ENCODE measurements at places on chromosomes 5 and 9.

GRCh38 chr9:132125944-132126679, 35.7 kb upstream of the NTNG2 start:
- DNase-seq = no peak

DNA sequence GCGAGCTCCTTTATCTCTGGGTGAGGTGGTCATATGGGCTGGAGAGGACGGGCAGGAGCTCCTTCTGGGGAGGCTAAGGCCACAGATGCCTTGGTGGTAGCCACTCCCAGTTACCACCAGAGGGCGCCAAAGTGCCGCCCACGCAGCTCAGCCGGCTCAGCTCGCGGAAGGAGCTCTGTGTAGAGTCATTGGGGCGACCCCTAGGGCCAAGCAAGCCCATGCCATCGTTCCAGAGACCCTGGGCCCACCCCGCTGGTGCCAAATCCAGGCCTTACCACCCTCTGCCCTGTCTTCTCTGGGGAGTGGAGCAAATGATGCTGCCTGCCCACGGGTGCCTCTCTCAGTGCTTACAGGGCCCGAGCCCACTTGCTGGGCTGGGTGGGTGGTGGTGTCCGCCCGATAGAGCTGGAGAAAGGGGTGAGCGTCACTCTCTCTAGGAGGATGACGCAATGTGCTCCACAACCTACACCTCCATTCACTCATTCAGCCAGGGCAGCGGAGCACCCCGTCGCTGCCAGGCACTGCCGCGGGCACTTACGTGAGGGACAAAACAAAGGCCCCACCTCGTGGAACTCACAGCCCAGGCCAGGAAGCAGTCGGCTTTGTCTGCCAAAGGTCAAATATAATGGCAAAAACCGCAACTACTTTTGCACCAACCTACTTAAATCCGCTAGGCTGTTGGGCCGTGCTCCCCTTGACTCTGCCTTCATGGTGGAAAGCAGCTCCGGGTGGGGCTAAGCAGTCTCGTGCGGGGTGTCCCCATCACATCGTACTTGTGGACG, 13.8 kb downstream of the TSPAN17 start:
- no peak for DNase-seq

DNA sequence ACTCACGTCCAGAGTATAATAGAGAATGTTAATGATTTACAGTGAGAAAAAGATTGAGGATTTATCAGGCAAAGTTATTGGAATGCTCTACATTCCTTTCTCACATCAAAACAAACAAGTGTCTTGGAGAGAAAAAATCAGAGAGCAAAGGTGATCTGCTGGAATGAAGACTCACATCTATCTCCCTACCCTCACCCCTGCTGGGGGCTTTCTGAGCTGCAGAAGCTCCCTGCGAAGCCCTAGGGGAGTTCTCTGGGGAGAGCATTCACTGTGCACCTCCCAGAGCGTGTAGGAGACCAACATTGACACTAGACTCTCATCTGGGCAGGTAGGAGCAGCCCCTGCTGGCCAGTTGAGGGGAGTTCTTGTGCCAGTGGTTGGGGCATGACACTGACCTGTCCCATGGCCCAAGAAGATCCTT, 76.6 kb upstream of the ADAMTS16 start:
- no peak for DNase-seq

- DNase-seq = no peak
Observed at GRCh38 chr9:97759581-97760288, 62.6 kb upstream of the XPA start.

DNA sequence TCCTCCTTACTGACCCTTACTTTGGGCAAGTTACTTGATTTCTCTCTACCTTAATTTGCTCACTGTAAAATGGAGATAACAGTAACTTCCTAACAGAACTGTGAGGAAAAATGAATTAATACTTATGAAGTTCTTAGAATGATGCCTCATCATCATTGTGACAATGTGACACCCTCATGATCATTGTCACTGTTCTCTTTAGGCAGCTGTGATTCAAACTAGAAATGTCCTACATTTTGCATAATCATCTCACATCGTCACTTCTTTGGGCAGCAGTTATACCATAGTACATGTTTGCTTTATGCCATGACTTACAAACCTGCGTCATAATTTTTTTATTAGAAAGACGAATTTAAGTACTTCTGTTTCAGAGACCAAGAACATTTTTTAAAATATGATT, 9.7 kb downstream of the SLC30A5 start:
- no peak for DNase-seq

Measured in NCI-H1436 treated with DMSO at 0.1 percent for 48 hours (cell line).